ENCODE measurements at places on chromosomes 5 and 9. TPM values are rescaled to one million over a fixed set of nuclear protein-coding genes. Genes with fewer than 3 reads are reported as not detected.

- DNase-seq = no peak
Observed at GRCh38 chr5:149383399-149383798, 4.3 kb upstream of the IL17B start.

The MOB3B gene
- 13.6 TPM for total RNA-seq

The ISL1 gene
- not detected for total RNA-seq

- no peak for DNase-seq
Observed at GRCh38 chr5:4216142-4216541, 620.5 kb downstream of the IRX1 start.

GRCh38 chr5:76974785-76975184 is 21.9 kb downstream of the CRHBP start:
- no peak for DNase-seq

GRCh38 chr5:56356121-56356835 is 123.1 kb upstream of the ANKRD55 start:
- DNase-seq = no peak

The CDH9 gene
- not detected for total RNA-seq

- no peak for DNase-seq
Observed at GRCh38 chr5:142059304-142059940, 46.6 kb upstream of the GNPDA1 start.

The MACIR gene
- 7.0 TPM for total RNA-seq

DNA sequence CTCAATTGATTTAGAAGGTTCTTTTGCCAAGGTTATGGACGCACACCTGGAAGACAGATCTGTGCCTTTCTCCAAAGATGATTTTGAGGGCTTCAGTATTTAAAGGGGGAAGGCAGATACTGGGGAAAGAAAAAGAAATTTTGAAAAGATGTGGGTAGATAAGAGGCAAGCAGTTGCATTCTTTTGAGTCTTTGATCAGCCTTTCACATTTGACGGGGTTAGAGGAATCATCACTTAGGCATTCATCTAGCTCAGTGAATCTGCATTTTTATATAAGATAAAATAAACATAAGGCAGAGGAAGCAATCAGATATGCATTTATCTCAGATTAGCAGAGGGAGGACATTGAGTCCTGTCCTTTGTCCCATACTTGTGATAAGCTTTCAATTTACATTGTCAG is 243.4 kb upstream of the RAI14 start:
- DNase-seq = no peak

DNA sequence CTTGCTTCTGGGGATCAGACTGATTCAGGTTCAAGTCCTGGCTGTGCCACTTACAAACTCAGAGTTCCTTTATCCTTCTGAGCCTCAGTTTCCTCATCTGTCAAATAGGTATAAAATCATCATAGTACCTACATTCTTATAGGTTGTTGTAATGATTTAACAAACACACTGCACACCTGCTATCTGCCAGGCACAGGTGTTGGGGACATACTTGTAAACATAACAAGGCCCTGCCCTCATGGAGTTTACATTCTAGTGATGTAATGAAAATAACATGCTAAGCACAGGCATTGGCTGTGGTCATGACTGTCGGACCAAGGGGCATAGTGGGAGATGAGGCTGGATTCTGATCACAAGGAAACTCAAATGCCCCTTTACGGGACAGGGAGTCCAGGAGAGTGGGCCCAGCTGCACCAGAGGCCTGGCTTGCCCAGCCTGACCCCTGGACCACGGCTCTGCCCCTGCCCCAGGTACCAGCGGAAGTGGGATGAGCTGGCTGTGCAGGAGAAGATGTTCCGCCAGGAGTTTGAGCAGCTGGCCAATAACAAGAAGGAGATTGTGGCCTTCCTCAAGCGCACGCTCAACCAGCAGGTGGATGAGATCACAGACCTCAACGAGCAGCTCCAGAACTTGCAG is 2.3 kb downstream of the CFAP157 start:
- no peak for DNase-seq

DNA sequence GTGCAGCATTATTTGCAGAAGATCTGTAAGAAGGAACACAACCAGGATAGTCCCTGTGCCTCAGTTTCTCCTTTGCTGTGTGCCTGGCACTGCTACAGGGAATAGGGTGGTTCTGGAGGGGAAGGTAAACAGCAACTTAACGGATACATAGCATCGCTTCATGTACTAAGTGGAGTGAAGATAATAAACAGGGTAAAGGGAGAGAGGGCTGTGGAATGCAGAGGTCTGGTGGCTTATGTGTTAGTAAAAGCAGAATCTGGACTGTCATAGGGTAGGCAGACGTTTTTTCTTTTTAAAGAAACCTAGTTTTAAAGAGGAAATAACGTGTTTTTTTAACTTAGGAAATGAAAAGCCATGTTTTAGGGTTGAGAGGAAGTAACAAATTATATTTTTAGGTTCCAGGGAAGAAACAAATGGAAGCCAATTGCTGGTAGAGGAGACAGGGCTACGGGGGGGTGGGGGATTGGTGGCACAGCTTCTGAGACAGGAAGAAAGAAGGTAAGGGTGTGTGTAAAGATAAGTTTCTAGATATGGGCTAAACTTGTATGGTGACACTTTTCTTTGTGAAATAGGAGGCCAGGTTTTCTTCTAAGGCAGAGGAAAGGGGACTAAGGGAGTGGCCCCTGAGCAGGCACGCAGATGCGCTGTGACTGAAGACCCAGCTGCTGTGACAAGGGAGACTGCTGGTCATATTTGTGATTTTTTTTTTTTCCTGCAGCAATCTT is 1.3 kb downstream of the GNG10 start:
- no peak for DNase-seq

GRCh38 chr5:123036391-123037103 is at the start of gene PPIC:
PPIC (minus strand) TSS chr5:123036725; CDS start chr5:123036625, 100 bp downstream.
- peak; percentile 85 for DNase-seq

The DTWD2 gene
- total RNA-seq = 4.9 TPM

DNA sequence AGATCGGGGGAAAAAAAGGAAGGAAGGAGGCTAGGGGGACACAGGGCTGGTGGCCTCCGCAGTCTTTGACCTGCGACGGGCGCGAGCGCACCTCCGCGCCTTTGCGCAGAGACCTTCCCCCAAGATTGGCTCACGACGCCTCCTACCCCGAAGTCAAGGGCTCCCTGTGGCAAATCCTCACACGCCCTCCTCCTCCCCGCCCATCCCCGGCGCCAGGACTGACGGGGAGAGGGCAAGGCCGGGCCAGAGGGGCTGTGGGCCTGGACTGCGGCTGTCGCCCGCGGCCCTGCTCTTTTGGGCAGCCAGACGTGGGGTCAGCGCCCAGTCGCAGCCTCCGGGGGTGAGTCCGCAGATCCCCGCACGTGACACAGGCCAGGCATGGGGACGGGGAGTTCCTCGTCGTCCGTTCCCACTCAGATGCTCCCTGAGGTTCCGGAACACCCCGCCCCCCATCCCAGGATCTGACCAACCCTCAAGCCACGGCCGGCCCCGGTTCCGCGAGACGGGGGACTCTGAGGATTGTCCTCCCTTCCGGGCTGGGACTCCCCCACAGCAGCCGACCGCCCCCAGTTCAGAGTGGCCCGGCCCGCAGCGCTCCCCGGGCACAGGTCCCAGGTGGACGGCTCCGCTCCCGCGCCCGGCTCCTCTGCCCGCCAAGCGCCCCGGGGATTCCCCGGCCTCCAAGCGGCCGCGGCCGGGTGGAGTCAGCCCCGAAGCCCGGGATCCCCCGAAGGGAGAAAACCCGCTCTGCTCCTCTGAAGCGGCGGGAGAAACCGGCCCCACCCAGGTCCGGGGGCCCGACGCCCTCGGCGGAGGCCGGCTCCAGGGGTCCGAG is 543 bp upstream of the ANKRD33B start:
- peak; percentile 90 for DNase-seq

- DNase-seq = no peak
Observed at GRCh38 chr5:151671950-151672349, 14.8 kb downstream of the SPARC start.

- DNase-seq = no peak
Observed at GRCh38 chr5:80442742-80443141, 34.9 kb downstream of the ZFYVE16 start.
